ENCODE measurements at places on chromosomes 16 and 17.

GRCh38 chr16:89721546-89722391 lies 432 bp downstream of the ZNF276 start:
- peak; percentile 25 for DNase-seq

DNA sequence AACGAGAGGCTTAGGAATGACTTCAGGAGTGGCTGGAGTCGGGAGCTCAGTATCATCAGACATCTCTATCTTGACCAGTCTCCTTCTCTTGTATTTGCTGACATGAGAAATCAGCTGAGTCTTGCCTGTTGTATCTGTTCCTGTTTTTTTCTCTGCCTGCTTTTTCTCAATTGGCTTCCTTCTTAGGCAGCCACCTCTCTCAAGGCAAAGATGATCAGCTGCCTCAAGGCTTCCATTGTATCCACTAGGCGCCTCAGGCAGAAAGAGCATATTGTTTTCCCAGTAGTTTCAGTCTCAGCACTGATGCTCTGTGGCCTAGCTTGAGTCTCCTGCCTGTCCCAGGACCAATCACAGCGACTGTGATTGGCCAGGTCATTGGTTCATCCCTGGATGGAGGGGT lies 306.2 kb downstream of the CPPED1 start:
- no peak for DNase-seq

GRCh38 chr17:75128694-75129505 lies 2.6 kb downstream of the NT5C start:
- no peak for DNase-seq

GRCh38 chr16:77472262-77472661 lies 37.4 kb upstream of the ADAMTS18 start:
- no peak for DNase-seq

GRCh38 chr16:2970563-2970962 lies 1.4 kb downstream of the PAQR4 start:
- DNase-seq: no peak

DNA sequence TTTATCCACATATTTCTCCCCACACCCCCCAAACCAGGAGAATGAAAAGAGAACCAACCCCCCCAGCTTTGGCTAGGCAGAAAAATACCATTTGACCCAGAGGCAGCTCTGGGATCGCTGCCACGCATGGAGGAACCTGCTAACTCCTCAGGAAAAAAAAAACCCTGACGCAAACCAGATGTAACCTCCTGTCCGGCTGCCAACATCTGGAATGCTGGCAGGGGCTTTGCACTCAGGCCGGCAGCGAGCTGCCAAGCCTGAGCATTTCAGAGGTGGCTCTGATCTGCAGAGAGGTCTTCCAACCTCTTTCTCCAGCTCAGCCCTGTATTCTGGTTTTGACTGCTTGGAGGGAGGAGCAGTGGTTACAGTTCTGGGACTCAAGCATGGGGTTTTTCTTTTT lies 8.2 kb downstream of the IGFBP4 start:
- no peak for DNase-seq

DNA sequence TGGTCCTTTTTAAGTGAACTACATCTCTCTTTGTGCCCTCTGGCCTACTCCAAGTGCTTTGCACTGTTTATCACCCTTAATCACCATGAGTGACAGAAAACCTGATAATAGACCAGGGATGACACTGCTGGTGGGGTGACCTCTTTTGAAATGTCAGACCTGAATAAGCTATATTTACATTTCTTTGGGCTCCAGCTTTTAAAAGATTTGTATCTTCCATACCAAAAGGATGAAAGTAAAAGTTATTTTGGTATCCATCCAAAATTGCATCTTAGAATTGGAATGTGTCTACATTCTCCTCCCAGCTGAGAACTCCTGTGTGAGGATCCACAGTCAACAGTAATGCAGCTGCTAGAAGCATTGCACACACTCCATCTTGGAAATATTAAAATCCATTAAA lies 370.0 kb downstream of the CDH11 start:
- no peak for DNase-seq

- no peak for DNase-seq
These were observed 610 bp downstream of the PIK3R5 start for GRCh38 chr17:8964801-8965393.

GRCh38 chr16:79395591-79395990 lies 204.9 kb downstream of the MAF start:
- DNase-seq: no peak

DNA sequence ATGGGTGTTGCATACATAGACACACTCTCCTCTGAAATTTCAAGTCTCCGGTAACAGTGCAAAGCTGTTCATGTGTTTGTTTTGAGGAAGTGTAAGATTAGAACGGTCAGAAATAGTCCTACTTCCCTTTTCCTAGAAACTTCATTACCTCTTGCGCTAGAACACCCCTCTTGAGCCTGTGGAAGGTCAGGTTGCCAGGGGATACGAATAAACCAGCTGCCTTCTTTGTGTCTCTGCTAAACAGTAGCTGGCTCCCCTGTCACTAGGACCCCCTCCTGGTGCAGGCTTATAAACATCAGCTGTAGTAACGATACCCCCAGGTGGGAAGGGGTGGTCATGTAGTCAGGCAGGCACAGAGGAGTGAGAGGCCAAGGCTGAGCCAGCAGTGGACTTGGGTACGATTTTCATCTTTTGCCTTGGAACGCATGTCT lies 113.4 kb upstream of the RCVRN start:
- DNase-seq: no peak

- no peak for DNase-seq
These were observed 29.8 kb downstream of the ANKRD40 start for GRCh38 chr17:50677851-50678375.

- no peak for DNase-seq
These were observed 6.4 kb downstream of the ATXN1L start for GRCh38 chr16:71852158-71852557.
